ENCODE measurements at places on chromosomes 3 and 15.
A peak's percentile ranks its signal among the peaks of the same experiment; 100 is the strongest.

DNA sequence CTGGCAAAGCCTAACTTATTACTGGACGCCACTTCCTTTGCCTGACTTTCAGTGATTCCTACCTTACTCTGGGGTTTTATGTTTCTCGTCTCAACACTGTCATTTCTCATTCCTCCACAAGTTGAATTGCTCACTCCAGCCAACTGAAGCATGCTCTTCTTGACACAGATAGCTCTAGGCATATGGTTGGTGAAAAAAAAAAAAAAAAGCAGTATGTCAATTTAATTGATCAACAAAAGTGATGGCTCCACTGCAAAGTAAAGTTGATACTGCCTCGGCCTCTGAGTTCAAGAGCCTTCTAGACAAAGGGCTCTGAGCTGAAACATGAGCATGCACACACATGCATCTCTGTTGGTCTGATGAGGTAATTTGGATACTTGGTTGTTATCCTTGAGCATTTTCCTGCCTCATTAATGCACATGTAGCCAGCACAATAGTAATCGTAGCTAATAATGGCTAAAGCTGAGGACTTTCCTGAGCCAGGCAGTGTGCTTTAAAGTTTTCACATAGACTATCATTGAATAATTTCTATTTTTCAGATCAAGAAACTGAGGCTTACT lies 21.4 kb upstream of the UBE2Q2 start:
- no peak for DNase-seq

GRCh38 chr15:89217031-89217430 lies 4.3 kb downstream of the RLBP1 start:
- no peak for DNase-seq

DNA sequence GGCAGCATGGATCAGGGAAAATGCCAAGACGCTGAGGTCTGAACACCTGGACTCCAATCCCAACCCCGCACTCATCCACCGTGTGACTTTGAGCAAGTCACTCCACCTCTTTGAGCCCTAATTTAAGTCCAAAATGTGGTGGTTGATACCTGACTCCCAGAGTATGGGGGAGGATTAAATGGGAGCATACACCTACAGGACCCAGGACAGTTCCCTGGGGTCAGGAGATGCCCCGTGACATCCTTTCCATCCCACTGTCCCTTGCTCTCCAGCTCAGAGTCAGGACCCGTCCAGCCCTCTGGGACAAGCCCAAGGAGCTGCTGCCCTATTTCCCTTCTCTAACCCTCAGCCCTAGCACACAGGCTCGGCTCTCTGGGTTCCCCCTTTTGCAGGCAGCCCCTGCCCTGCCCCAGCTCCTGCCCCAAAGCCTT lies 276.4 kb downstream of the XXYLT1 start:
- no peak for DNase-seq

- no peak for DNase-seq
Measured at GRCh38 chr3:70744536-70744935, 432.1 kb upstream of the MDFIC2 start.

GRCh38 chr3:16423947-16424673 lies 89.4 kb downstream of the RFTN1 start:
- no peak for DNase-seq

DNA sequence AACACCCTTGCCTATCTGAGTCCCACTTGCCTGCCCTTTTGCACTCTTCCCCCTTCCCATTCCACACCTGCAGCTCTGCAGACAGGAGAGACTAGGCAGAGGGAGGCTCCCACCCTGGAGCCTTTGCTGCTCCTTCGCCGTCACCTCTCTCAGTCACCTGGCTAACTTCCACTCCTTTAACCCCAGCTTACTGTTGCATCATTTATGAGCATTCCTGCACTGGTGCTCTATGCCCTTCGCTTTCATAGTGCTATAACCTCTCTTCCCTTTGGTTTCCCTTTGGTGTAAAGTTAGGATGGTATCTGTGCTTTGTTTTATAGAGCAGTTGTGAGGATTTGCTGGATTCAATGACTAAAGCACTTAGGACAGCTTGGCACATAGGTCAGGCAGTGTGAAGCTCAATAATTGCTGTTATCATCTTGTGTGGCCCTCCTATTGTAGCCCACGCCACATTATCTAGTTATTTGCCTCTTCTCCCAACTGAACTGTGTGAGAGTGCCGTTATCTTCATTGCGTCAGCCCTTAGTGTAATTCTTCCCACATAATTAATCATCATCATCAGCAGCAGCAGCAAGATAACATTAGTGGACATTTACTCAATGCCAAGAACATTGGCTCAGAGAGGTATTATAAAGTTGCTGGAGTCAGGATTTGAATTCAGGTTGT lies 253.9 kb downstream of the CACNA2D3 start:
- DNase-seq: no peak

DNA sequence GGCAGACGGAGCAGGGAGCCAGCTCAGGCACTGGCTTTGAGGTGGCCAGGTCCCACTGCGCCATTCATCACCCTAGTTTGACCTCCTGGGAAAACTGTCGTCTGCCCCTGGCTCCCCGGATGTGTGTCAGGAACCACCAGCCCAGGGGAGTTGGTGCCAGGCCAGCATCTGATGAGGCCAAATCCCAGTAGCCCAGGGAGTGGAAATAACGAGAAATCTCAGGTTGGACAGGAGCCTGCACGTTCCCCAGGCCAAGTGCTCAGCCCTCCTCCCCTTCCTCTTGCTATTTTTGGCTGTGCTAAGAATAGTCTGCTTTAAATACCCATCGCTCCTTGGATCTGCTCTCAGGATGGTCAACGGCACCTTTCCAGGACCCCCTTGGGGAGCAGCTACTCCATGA lies 93.1 kb upstream of the RPL32 start:
- DNase-seq: no peak

- DNase-seq: no peak
Measured at GRCh38 chr3:183244981-183245476, 8.0 kb upstream of the B3GNT5 start.

- no peak for DNase-seq
Measured at GRCh38 chr3:129277829-129278271, 820 bp upstream of the HMCES start.

- DNase-seq: no peak
Measured at GRCh38 chr3:150235799-150236198, 172.3 kb upstream of the TSC22D2 start.

GRCh38 chr15:98868564-98868963 lies 139.0 kb downstream of the PGPEP1L start:
- no peak for DNase-seq

- no peak for DNase-seq
Measured at GRCh38 chr3:14602804-14603644, 48.5 kb upstream of the CCDC174 start.

DNA sequence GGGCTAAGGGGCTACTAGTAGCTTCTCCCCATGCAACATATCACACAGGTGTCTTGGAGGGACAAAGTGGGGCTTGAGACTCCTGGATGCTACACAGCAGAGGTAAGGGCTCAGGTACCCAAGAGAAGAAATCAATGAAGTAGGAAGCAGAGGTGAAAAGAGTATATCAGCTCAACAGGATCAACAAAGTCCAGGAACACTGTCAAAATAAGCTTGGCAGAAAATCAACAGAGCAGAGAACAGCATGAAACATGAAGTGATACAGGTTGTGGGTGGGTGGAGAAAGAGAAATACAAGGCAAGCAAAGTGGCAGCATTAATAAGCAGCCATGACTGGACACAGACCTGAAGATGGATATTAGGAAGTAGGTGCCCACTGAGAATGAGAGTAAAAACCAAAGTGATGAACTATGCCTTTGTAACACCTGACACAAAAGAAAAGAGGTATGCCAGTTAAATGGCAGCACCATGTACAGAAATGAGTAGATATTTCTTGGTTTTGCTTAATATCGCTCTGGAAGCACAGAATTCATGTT lies 637.4 kb downstream of the FHIT start:
- DNase-seq: no peak

DNA sequence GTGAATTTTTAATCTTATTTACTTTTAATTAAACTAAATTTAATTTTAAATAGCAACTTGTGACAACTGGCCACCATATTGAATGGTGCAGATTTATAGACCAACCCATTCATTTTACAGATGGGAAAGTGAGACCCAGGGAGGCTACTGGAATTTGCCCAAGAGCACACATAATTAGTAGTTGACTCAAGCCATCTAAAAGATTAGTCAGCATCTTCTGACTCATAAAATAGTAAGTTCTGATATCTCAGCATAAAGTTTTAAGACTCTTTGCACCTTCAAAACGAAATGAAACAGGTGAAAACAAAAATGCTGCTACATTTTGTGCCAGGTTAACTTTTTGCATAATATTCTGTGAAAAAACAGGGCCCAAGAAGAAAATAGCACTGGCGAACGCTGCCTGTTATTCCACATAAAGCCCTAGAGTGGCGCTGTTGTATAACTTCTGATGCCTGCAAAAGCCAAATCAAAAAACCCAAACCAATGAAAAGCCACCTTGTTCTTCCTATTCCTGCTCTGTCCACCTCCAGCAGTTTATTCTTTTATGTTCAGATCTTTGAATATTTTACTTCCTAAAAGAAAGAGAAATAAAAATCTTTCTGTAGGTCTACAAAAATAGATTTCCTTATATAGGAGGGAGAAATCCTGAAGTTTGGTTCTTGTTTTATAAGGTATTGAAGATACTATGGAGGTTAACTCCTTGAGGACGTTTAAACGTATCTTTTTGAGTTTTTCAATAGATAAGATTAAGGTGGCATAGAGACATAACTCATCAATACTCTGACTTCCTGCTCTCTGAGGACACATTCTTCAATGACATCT lies 62.8 kb downstream of the OTOL1 start:
- DNase-seq: peak; percentile 60

DNA sequence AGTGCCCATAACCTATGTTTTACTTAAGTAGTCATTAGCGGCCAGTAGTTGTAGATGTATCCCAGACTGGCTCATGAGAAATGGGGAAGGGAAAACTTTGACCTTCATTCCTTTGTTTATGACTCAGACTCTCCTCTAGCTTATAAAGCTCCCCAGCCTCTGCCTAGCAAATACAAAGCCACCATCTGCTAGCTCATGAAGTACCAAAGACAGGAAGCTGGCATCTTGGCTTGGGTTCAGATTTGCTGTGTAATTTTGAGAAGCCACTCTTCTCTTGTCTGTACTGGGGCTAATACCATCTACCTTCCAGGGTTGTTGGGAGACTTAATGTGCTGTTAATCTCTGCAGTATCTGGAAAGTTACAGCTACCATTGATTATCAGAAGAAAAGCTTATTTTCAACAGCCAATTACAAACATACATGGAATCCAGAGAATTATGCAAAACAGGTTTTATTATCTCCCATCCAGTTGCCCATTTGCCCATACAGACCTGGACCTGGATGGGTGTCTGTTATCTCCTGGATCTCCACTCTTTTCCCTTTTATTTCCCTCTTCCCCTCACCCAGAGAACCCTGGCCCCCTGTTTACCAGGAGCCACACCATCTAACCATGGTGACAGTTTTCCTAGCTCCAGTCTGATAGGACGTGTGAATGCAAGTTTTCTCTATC lies 153.8 kb downstream of the SEMA6D start:
- DNase-seq: no peak

DNA sequence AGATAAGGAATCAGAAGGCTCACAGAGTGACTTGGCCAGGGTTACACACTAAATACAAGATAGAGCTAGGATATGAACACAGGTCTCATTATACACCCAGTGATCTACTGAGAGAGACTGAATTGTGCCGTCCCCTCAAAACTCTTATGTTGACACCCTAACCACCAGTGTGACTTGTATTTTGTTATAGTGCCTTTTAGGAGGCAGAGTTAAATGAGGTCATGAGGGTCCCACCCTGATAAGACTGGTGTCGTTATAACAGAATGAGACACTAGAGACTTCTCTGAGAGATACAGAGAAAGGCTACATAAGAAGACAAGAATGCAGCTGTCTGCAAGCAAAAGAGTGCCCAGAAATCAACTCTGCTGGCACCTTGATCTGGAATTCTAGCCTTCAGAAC lies 12.6 kb downstream of the KPNA1 start:
- DNase-seq: no peak

- no peak for DNase-seq
Measured at GRCh38 chr3:149373235-149374125, 4.0 kb downstream of the TM4SF1 start.

- DNase-seq: no peak
Measured at GRCh38 chr15:60002528-60003218, 1.4 kb upstream of the FOXB1 start.

DNA sequence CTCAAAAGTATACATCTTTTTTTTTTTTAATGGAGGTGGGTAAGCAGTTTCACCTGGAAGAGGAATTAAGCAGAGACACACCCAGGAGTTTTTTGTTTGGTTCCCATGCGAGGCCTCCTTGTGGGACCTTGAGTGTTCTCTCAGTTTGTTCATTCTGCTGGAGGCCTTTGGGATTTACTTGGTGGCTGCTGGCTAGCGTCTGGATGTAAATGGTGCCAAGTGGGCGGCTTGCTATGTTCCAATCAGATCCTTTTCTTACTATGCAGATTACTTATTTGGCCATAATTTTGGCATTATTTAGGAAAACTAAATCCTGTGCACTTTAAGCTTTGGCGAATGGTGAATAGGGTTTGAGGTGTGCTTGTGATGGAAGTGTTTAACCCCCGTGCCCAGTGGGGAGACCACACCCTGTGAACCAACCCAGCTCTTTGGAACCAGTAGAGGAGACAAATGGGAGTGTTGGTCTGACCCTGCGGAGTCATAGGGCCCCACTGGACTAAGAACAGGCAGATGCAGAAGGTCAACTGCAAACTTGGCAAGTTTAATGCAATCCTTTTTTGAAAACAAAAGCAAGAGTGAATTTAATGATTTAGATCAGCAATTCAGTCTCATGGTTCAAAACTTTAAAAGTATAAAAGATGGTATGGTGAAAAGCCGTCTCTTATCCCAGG lies 79.4 kb downstream of the EBLN2 start:
- no peak for DNase-seq

- DNase-seq: no peak
Measured at GRCh38 chr3:46903341-46904302, 26.1 kb downstream of the PTH1R start.

- peak; percentile 30 for DNase-seq
Measured at GRCh38 chr3:45659661-45660566, 29.3 kb upstream of the SACM1L start.

DNA sequence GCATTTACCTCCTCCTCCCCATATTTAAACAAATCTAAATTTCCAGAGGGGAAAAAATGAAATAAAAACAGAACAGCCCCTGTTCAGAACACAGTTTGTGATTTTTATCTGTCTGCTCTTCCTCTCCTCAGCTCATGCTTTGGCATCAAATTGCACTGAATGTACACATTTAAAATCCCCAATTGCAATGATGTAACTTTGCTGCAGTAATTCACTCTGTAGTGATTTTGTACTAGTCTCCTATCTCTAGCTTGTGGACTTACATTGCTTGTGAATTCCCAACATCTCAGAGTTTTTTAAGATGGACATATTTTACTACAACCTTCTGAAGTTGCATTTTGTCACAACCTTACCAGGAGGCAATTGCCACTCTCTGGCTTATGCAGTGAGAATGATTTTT lies 81.6 kb upstream of the ROBO2 start:
- no peak for DNase-seq

DNA sequence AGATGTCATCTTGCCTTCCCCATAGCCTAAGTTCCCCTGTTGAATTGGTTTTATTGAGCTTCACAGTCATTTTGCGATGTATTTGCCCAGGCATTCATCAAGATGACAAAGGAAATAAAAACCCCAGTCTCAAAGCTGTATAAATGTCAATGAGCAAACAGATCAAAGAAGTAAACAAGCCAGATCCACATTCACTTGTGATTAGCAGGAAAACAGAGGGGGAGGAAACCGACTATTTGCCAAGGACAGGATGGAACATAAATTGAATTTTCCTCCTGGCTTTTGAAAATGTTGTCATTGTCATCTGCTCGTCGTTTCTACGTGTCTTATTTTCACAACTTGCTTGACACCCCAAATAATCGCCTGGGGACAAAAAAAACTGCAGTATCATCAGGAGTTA lies 83.5 kb downstream of the SV2B start:
- DNase-seq: no peak
